ENCODE measurements at places on chromosomes 2 and 18.
A peak's percentile ranks its signal among the peaks of the same experiment; 100 is the strongest.

DNA sequence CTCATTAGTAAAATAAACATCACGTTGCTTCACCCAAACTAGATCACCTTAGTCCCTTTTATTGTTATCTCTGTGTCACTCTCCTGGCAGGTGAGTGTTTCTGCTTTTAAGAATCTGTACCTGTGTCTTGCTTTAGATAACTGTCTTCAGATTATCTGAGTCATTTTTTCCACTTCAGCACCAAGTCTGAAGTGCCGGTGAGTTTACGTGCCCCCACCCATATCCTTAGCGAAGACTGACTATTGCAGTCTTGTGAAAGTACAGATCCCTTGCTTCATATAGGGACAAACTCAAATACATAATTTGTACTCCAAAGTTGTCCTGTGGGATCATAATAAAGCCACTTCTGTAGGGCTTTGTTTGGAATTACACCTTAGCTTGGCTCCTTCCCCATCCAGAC lies 41.1 kb downstream of the SCN2A start:
- no peak for DNase-seq

DNA sequence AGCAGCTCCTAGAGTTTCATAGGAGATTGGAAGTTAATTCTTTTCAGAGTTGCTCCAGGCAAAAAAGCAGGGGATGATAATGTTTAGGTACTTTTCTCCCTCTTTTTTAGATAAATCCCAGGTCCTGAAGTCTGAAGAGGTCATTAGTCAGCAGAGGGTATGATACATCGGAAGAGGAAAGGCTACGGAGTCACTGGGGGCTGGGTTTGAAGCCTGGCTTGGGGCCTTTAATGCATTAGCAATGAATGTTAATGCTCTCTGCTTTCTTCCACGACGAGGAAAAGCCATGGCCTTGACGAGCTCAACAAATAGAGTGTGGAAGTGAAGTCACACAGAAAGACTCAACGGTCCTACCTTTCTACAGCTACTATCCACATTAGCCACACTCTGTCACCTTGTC lies 235.1 kb downstream of the NCKAP5 start:
- no peak for DNase-seq

DNA sequence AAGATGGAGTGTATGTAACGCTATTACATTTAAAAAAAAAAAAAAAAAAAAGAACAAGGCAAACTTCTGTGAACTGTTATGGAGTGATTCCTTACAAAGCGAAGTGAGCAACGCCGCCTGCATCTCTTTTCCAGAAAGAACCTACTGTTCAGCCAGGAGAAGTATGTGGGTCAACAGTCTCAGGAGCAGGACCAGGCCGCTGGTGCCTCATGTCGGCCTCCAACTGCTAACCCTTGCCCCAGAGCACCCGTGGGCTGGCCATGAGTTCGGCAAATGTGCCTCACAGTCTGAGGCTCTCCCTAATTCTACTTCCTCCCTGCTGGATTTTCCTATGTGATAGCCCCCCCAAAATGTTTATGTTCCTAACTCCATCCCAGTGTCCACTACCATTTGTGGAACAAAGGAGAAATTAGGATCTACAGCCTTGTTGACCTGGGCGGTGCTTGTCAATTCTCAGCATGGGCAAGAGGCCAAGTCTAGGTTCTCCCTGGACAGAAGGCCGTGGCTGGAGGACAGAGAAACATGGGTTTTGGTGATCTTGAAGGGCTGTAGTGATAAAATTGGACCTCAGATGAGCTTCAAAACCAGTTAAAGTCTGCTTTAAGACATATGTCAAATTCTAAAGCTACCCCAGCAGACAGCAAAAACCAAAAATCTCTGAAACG lies 15.9 kb downstream of the FAM168B start:
- DNase-seq = no peak

- no peak for DNase-seq
These were observed 140.2 kb upstream of the ETAA1 start for GRCh38 chr2:67256892-67257291.

- no peak for DNase-seq
These were observed 5.4 kb downstream of the CWC22 start for GRCh38 chr2:180001726-180002125.

- DNase-seq = no peak
These were observed 129.2 kb downstream of the MYCN start for GRCh38 chr2:16069663-16069932.

DNA sequence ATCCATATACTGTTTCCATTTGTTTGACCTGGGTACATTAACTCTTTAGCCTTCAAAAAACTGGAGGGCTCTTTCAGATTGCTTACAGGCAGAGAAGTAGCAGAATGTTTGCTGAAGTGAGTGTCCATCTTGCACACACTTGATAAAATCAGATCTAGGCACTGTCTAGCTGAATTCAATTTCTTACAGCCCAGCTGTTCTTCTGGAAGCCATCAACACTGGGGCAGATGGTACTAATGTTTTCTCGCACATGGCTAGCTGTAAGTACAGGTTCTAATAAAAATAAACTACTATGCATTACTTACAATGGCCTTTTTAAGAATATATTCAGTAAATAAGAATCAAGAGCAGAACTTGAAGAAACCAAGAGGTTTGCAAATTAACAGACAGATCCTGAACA lies 175.9 kb downstream of the NBAS start:
- no peak for DNase-seq

DNA sequence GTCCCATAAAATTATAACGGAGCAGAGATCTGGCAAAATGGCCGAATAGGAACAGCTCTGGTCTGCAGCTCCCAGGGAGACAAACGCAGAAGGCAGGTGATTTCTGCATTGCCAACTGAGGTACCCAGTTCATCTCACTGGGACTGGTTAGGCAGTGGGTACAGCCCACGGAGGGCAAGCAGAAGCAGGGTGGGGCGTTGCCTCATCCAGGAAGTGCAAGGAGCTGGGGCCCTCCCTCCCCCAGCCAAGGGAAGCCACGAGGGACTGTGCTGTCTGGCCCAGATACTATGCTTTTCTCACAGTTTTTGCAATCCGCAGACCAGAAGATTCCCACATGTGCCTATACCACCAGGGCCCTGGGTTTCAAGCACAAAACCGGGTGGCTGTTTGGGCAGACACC lies 22.8 kb downstream of the ICA1L start:
- no peak for DNase-seq

DNA sequence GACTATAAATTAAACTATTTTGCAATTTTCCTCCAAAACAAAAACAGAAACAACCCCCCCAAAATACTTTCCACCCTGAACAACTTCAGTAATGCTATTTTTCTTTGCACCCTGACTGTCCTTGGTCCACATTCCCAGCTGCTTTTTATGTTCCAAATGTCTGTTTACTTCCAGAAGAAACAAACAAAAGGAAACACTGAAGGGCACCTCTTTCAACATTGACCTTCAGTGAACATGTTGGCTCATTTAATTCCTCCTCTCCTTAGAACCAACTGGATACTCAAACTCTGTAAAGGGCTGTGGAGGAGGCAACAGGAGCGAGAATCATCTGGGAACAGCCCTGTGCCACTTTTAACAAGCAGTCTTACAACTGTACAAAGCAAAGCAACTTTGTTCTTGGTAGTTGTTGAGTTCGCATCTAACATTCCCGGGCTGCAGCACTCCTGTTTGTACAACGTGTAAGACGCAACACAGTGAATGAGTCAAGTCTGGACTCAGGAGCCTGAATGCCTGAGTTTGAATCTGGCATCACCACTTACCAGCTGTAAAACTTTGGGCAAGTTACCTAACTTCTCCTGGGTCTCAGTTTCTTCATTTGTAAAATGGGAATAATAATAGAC lies 111.4 kb upstream of the GATA6 start:
- no peak for DNase-seq

- DNase-seq = no peak
These were observed 161.7 kb upstream of the SLC39A10 start for GRCh38 chr2:195495351-195495750.

- DNase-seq = no peak
These were observed 1947.6 kb upstream of the CELF4 start for GRCh38 chr18:39513186-39513585.

DNA sequence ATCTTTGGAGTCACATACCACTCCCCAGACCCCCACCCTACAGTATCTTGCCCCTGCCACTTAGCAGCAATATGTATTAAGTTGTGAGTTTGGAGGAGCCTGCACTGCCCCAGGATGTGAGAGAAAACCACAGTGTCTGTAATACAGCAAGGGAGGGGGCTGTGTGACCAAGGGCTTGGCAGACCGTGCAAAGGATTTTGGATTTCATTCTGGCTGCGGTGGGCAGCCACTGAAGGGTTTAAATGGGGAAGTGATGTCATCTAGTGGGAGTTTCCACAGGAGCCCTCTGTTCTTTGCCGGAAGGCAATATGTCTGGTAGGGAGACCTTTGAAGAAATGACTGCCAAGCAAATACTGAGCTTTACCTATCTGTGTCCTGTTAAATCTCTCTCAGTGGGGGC lies 202.4 kb downstream of the FHOD3 start:
- DNase-seq = no peak

DNA sequence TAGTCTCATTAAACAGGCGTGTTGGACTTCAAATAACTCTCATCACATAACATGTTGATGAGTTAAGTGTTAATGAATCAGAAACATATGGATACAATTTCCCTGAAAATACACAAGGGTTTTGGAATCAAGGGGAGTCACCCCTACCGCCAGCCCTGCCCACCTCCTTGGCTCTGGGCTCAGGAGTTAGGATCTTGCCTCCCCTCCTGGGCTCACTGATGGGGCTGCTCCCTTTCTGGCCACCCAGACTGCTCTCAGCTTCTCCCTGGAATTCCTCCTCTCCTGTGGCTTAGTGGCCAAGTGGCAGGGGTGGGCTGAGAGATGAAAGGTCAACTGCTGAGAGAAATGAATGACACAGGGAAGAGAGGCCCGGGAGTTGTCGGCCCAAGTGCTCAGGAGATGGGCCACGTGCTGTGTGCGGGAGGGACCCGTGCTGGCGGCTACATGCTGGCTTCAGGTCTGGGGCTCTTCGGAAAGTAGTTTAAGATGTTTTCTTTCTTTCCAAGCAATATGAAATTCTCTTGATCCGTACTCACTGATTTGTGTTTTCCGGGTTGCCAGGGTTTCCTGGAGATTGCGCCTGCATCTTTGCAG lies 55.8 kb upstream of the TNP1 start:
- DNase-seq = no peak

- DNase-seq = no peak
These were observed 69.3 kb downstream of the LBH start for GRCh38 chr2:30300456-30301221.

DNA sequence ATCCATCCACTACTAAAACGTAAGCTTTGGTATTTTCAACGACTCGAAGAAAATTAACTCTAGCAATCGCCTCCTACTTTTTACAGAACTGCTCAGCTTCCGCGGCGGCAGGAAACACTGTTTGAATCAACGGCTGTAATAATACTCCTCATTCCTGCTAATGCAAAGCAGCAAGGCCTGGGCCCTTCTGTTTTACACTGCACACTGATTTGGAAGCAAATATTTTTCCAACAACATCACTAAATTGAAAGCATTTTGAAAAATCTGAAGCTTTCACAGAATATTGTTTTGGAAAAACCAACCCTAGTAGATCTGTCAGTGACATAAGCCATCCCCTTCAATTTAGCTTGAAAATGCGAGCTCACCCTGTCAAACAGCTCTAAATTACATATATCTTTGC lies 261.2 kb downstream of the TXNL1 start:
- DNase-seq = no peak

GRCh38 chr18:14026199-14026598 lies 106.0 kb downstream of the ZNF519 start:
- DNase-seq = no peak

- peak; percentile 29 for DNase-seq
These were observed 82.2 kb downstream of the CHRNA1 start for GRCh38 chr2:174682007-174682577.

DNA sequence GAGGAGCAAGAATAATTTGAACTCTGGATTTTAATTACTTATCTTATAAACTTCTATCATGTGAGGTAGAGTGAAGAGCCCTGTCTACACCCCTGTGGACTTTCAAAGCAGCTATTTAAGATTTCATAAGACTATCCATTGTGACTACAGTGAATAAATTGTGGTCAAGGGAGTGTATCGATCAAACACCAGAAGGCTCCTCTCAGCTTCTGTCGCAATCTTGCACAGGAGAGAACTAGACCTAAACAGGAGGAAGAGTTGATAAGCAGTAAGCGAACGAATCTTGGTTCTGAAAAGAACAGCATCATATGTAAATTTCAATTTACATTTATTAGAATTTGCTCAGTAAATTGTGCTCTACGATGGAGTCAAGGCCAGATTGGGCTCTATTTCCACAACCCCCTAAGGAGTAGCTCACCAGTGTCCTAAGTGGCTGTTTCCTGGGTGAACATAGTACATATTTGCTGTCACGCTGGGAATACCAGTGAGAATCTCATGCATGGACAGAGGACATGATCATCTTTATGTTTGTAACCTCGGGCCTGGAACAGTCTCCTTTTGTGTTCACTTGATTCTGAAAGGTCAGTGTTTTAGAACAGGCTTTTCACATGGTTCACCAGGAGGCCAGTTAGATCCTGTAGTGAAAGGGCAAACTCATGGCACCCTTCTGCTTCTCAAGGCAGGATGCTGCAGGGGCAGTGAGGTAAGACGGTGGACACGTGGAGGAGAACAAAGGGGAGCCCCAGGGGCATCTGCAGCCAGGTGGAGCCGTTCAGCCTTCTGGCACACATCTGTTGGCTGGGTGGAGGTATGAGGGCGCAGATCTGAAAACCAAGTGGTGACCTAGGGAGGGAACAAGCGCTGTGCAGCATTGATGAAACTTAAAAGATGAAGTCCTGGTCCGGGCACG lies 33.3 kb downstream of the NPAS2 start:
- DNase-seq = no peak

DNA sequence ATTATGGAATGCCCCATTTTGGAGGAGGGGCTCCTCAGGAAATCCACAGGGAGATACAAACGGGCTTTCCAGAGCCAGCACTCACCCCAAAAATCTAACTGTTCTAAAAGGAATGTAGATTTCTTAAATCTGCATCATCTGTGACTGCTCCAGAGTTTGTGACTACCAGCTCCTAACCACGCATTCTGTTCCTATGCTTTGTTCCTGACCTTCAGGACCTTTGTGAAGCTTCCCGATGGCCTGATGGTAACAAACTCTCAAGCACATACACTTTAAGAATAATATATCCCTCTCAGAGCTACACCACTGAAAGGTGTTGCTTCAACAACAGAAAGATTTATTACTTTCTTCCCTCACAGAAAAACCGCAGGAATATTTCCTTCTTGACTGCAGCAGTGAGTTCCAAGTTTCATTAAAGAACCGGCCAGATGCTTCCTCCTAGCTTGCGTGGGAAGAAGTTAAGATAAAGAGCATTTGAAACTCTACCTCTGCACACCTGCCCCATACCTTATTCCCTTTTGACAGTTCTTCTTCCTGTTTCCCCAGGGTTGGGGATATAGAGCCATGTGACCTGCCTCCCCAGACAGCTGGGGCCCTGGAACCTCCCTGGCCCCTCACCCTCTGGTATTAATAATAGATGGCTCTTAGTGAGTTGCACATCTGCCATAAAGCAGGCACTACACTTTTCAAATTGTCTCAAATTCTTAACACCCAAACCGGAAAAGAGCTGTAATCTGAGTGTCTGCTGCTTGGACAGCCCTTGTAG lies 40.2 kb upstream of the EML4 start:
- DNase-seq = peak; percentile 35

GRCh38 chr18:64986906-64987495 lies 763.8 kb upstream of the CDH7 start:
- no peak for DNase-seq

GRCh38 chr2:162245781-162246180 lies 2.5 kb upstream of the FAP start:
- DNase-seq = no peak

GRCh38 chr2:173132531-173132930 lies 56.9 kb downstream of the MAP3K20 start:
- DNase-seq = no peak

GRCh38 chr2:228474466-228474865 lies 293.0 kb upstream of the SPHKAP start:
- DNase-seq = no peak

All from NCI-H510A (cell line).